Stimulated activated CD4-positive, alpha-beta T cell treated with anti-CD3 and anti-CD28 coated beads, Interleukin-4, amount 100 ng/mL, for 48 hours (primary cell): ENCODE measurements at places on chromosomes 7 and 10.

DNA sequence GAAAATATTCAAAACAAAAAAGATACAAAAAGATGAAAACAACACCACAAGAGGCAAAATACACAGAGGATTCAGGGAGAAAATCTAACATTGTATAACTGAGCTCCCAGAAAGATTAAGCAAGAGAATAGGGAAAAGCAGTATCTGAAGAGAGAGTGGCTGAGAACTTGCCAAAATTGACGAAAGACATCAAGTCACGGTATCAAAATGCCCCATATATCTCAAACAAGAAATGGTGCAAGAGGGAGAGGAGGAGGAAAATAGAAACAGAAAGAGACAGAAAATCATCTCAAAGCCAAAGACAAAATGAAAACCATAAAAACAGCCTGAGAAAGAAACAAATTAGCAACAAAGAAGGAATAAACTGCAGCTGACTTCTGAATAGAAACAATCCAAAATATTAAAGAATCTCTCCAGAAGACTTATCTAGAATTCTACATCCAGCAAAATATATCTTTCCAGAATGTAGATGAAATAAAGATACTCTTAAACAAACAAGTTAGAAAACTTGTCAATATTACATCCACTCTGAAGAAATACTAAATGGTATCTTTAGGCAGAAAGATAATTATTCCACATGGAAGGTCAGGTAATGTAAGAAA lies 5.5 kb downstream of the USP6NL start:
- no peak for DNase-seq

DNA sequence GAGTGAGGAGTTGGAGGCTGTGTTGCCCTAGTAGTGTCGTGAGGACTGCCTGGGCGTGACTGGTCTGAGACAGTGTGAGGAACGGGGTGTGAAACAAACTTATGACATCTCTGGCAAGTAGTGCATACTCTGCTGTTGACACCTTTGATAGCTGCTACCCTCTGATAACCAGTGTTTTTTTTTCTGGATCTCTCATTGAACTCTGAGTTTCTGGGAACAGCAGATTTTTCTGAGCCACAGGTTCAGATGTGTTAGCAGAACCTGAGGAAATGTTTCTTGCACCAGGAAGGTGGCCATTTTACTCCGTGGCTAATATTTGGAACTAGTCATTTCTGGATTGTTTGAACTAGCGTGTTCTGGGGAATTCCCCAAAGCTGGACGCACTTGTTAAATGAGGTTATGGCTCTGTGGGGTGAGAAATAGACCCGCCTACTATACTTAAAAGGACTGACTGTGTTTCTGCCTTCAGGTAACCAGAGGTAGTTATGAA lies 52.9 kb downstream of the AUTS2 start:
- DNase-seq = no peak

DNA sequence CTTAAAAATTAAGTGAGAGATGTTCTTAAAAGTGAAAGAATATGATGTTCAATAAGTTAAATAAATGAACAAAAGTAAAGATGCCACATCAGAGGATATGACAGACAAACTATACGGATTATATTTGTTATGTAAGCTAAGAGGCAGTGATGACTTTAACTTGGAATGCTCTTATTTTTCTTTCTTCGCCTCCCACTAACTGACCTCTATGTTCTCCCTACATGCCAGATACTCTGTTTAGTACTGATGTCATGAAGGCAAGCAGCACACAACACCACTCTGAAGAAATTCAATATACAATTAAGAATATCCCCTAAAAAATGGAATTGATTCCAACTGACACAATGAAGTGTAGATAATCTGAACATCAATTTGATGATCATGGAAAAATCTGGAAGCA lies 223.4 kb downstream of the DOCK4 start:
- no peak for DNase-seq

DNA sequence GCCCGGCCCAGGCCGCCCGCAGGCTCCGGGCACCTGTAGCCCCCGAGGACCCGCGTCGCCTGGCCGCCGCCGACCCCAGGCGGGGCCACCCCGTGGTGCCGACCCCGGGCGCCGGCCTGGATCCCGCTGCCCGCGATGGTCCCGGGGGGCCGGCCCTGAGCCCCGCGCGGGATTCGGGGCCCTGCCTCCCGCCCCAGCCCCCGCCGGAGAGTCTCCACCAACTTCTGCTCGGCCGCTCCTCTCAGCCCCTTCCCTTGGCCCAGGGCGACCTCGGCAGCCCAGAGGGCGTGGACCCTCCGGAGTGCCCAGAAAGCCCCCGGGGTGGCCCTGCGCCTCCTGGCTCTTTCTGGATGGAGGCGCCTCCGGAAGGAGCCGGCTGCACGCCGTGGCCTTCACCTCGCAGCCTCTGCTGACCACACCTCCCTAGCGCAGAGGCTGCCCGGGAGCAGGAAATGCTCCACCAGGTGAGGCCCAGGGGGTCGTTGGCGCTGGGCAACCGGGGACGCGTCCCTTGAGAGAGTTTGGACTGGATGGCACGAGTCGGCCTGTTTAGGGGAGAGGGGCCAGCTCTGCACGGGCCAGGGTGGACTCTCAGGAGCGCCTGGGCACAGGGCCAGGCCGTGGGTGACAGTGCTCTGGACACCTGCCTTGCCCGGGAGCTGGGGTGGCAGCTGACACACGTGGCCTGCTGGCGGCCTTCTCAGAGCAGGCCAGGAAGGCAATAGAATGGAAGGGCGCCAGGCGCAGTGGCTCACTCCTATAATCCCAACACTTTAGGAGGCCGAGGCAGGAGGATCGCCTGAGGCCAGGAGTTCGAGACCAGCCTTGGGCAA lies 529 bp downstream of the ZNF853 start:
- DNase-seq = no peak

- no peak for DNase-seq
Measured at GRCh38 chr7:15603124-15603523, 41.3 kb upstream of the AGMO start.

DNA sequence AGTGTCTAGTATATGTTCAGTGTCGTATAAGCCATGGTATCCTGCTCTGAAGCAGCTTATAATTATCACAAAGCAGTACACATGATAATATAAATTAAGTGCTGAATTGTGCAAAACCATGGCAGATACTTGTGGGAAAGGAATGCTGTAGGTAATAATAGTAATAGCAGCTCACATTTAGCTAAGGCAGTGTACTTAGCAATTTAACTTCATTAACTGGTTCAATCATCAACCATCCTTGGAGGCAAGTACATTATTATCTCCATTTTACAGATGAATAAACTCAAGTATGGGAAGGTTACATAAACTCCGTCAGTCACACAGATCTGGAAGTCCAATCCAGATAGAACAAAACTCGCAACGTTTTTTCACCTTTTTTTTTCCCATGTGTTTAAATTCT lies 21.6 kb upstream of the RNF148 start:
- DNase-seq = no peak

DNA sequence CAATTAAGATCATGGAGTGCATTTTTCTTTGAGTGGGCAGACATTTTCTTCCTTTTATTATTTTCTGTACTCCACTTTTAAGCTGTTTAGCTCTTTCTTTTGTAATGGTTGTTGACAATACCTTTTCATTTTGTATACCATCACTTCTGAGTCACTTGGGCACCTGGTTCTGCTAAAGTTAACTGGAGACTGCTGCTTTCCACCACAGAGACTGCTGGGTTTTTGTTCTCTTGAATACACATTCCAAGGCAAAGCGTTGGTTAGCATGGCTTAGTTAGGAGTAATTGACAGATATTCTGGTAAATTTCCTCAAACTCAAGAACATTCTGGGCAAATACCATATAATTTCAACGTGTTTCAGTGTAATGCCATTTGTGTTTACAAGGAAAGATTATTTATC lies 541.9 kb upstream of the CELF2 start:
- no peak for DNase-seq

GRCh38 chr7:1176891-1177373 lies 16.9 kb upstream of the ZFAND2A start:
- DNase-seq = peak; percentile 80
